ENCODE measurements at places on chromosomes 4 and X.

DNA sequence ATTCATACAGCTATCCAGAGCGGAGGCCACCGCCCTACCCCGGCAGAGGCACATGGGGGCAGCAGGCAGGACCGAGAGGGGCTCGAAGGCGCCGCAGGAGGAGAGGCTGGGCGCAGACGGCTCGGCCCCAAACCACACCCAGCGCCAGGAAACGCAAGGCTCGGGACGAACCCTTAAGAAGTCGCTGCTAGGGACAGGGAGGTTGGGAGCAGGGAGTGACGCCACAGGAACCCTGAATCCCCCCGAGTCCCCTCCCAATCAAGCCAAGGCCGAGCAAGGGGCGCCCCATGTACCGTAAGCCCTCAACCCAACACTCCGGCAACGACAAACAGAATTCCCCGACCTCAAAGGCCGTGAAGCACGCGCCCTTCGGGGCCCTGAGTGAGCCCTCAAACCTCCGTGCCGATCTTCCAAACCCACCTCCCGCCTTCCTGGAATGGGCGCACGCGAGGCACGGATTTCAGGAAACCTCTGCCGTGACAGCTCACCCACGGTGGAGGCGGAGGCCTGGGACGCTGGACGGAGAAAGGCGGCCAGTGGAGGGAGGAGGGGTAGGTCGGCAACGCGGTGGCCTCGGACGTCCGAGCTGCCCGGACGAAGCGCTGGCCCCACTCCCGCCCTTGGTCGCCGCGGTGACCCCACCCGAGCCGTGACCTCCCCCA is 1.8 kb downstream of the ZFYVE28 start:
- DNase-seq = no peak

DNA sequence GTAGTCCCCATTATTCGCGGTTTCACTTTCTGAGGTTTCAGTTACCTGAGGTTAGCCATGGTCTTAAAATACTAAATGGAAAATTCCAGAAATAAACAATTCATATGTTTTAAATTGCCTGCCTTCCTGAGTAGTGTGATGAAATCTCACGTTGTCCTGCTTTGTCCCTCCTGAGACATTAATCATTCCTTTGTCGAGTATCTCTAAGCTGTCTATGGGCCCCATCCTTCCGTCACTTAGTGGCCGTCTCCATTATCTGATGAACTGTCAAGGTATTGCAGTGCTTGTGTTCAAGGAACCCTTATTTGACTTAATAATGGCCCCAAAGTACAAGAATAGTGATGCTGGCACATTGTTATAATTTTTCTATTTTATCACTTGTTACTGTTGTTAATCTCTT is 94.8 kb downstream of the ADGRL3 start:
- no peak for DNase-seq

DNA sequence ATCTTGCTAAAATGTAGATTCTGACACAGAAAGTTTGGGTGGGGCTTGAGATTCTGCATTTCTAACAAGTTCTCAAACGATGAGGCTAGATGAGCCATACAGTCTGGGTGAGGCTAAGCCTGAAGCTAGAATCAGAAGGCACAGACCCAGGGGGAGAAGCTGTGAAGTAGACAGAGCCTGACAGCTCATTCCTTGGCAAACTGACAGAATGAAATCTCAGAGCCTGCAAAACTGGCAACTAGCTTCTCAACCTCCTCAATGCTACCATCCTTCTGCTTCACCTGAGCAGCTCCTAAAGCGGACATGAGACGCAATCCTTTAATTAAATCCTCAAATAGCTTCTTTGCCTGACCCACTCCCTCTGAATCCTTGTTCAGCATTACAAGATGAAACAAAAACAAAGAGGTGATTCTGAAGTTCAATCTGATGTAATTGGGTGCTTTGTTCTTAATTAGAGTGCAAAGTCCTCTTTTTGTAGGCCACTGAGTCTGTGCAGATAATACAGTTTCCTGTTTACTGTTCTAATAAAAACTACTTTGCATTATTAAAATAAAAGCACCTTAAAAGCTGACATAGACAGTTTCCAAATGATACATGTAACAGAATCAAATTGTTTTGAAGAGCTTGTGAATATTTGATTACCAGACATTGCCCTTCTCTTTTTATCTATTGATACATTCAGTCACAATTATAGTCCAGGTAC is 71.0 kb upstream of the BMP2K start:
- DNase-seq = no peak

DNA sequence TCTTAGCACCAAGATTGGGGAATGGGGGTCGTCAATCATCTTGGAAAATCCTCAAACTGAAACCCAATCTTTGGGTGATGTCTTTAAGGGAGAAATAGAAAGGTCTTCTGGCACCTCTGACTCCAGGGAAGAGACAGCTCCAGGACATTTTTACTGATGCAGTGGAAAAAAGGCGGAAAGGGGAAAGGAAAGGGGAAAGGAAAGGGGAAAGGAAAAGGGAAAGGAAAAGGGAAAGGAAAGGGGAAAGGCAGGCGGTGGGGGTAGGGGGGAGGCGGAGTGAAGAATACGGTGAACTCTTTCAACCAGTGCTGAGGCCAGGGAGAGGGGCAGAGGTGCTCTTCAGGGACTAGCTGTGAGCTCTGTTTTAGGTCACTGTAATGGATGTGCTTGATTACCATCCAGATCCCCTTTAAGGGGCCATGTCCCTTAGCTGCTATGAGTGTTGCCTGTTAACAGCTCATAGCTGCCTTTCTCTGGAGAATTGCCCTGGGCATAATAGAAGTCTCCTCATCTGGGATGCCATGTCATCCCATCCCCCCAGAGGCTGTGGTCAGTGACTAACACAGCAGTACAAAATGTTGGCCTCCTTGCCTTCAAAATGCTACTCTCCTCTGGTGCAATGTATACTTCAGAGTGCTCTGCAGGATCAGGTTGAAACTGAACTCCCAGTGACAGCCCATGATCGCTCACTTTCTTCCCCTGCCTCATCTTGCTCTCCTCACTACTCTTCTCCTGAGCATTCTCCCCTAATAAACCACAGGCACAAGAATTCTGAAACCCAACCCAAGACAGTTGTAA is 92.4 kb upstream of the AP1S2 start:
- no peak for DNase-seq

DNA sequence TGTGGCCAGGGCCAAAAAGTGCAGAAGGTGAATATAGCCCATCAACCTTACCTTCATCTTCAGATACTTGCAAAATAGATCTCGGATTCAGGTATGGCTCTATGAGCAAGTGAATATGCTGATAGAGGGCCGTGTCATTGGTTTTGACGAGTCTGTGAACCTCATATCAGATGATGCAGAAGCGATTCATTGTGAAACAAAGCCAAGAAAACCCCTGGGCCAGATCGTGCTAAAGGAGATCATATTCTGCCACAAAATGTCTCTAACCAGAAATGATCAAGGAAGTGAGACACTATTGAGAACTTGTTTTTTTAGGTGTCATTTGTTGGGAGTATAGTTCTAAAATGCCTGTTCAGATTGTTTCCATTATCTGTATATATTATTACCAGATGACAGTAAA is 48.3 kb downstream of the PDK3 start:
- DNase-seq = no peak

DNA sequence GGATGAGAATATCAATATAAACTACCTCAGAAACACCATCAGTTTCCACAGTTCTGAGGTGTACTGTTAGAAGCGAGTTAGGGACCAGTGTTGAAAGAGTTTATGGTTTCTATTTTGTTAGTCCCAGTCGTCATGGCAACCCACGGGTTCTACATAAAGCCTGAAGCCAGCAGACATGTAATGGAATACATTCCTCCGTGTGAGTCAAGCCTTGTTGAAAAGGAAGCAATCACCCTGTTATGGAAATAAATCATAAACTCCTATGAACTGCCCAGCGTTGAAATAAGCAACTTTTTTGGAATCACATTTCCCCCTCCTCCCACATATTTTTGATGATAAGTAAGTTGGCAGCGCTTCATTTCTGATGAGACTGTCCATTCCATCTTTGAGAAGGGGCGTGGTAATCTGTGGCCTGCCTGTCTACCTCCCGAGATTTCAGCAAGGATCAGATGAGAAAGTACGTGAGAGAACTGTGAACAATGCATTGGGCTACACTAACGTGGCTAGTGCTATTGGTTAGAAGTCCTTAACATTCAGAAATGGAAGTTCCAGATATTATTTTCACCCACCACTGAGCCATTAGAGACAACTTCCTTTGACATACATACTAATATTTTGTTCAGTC is 40.4 kb upstream of the PDHA1 start:
- no peak for DNase-seq

DNA sequence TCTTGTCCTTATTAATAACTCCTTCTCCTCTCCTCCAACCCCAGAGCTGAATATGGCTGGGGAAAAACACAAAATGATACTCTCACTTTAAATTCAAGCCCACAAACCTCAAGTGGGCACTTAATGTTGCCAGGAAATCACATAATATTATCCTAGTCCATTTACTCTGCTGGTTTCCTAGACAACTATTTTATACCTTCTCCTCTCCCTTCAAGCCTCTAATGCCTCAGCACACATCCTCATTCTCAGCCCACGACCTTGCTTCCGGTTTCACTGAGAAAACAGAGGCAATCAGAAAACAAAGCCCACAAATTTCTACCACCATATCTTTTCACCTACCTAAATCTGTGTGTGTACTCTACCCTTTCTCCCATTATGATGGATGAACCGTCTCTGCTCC is 12.1 kb upstream of the CLCN5 start:
- no peak for DNase-seq

DNA sequence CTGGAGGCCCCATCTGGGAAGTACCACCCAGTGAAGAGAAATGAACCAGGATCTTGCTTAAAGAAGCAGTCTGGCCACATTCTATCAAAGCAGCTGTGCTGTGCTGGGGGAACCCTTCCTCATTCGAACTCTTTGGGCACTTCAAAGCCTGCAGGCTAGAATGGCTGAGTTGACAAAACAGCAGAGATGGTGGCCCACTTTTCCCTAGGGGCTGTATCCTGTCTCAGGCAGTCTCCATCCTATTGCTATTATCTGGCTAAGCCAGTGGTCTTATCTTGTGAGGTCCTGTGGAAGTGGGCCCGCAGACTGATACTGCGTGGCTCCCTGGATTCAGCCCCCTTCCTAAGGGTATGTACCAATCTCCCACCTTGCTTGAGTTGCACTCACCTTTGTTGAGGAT is 114.3 kb downstream of the VSIG4 start:
- DNase-seq = no peak

DNA sequence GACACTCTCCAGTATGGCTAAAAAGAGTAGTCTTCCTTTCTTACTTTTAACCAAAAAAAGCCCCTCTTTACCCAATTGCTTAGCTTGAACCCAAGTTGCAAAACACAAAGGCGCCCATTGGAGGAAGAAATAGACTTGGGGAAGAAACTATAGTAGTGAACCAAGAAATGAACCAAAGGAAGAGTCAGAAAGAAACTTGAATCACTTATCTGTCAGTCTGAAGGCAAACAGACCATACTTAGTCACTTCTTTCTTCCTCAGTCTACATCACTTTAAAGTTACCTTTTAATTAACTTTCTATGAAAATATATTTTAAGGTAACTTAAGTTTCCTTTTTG is 161.4 kb upstream of the GIMD1 start:
- no peak for DNase-seq

DNA sequence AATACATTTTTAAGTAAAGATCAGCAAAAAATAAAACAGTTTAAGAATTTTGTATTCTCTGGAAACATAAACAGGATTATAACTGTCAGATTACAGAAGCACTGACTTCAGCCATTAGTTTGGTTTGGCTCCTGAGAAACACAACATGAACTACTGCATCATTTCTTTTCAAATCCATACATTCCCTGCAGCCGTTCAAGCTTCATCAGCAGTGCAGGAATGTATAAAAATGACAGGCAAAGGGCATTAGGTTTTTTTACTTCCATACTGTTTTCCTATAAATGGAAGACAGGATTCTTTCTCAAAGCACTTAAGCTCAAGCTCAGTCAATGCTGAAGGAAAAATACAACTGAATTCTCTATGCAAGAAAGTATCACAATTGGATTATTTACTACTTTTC is 4.2 kb upstream of the MAB21L2 start:
- no peak for DNase-seq

- DNase-seq = no peak
These were observed 357 bp upstream of the ETNPPL start for GRCh38 chr4:108763226-108763593.

GRCh38 chr4:100826067-100826466 is 308.2 kb upstream of the EMCN start:
- no peak for DNase-seq

DNA sequence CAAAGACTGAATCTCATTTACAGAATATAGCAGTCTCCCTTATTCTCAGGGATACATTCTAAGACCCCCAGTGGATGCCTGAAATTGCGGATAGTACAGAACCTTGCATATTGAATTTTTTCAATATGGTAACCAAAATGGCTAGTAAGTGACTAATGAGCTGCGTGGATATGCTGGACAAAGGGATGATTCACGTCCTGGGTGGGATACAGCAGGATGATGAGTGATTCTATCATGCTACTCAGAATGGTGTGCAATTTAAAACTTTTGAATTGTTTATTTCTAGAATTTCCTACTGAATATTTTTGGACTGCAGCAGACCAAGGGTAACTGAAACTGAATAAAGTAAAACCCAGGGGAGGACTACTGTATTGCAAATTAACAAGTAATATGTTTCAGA is 66.7 kb downstream of the STAG2 start:
- no peak for DNase-seq

- no peak for DNase-seq
These were observed 218.2 kb downstream of the BANK1 start for GRCh38 chr4:102008711-102009110.

GRCh38 chr4:1852904-1853623 is 2.9 kb downstream of the LETM1 start:
- DNase-seq = no peak

- DNase-seq = no peak
These were observed 50.2 kb upstream of the PDE5A start for GRCh38 chr4:119678761-119679160.

DNA sequence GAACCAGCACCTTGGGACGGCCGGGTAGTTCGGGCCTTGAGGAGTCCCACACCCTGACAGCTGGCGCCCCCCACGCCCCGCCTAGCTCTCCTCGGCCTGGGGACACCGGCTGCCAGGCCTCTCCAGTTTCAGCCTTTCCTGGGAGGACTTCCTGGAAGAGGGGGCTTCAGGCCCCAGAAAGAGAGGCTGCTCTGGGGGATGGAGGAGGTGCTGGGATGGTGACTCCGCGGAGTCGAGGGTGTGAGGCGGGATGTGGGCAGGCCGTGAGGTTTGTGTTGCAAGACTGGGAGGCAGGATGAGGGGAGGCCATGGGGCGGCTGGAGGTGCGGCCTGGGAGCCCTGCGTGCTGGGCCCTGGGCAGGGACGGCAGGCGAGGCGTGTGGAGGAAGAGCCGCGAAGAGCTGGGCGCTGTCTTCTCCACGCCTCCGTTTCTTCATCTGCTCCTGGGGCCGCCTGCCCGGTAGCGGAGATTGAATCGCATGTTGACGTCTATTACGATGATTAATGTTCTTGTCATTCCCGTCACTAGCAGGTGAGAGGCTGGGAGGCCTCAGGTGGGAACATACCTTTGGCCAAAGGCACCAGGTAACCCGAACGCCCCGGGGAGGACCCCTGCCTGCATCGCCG is 918 bp upstream of the FGFRL1 start:
- DNase-seq = peak; percentile 33

GRCh38 chr4:10998846-10999245 is 314.3 kb upstream of the CLNK start:
- DNase-seq = no peak

Measured in stimulated activated CD8-positive, alpha-beta memory T cell treated with anti-CD3 and anti-CD28 coated beads, Interleukin-7, amount 100 ng/mL, for 1 hour (primary cell).